ENCODE measurements at places on chromosomes 5 and 9.

- no peak for DNase-seq
Measured at GRCh38 chr5:1795506-1795905, 4.1 kb downstream of the MRPL36 start.

- no peak for DNase-seq
Measured at GRCh38 chr5:38807570-38808483, 38.0 kb upstream of the OSMR start.

DNA sequence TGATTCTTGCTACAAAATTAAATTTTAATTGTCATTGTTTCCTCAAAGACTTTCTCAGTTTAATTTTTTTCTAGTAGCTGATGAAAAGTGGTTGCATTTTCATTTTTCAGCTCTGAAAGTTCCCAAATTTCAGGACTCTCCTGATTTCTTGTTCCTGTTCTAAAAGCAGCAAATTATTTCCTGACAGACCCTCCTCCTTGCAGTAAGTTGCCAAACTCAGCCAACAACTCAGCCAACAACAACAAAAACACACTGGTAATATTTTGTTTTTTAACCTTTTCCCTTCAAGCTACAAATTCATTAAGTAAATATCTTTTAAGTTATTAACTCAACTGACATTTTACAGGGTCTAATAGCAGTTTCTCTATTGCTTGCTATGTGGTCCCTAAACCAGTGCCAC is 487.8 kb upstream of the NUDT12 start:
- no peak for DNase-seq

GRCh38 chr5:2569176-2569575 is 182.3 kb downstream of the IRX2 start:
- no peak for DNase-seq

GRCh38 chr5:125595095-125595494 is 828.1 kb upstream of the GRAMD2B start:
- no peak for DNase-seq

DNA sequence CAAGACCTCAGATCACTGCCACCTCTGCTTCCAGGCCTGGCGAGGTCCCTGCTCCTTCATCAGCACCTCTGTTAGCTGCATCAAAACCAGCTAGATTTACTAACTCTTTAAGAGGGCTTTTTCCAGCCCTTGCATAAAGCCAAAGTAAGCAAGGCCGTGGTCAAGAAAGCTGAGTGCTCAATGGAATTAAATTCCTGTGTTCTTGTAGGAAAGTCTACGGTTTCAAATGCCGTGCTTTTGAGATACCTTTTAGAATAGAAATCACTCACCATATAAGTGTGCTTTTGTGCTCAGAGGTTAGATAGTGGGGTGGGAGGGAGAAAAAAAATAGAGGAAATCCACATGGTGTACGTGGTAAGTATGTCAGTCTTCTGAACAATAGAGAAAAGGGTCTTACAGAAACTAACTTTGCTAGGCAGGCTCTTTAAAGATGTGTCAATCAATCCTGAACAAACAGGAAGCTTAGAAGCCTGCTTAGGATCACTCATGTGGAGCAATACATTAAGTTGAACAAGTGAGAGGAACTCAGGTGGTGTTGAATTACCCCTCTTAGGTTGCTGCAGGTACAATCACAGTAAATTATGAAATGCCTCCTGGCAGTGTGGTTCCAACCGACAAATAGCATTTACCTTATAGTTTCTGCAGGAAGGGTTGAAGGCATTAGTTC is 79.7 kb downstream of the SEMA6A start:
- no peak for DNase-seq

GRCh38 chr5:119336845-119337580 is 18.8 kb upstream of the TNFAIP8 start:
- DNase-seq: no peak

GRCh38 chr5:110865400-110866094 is 126.7 kb downstream of the SLC25A46 start:
- no peak for DNase-seq

GRCh38 chr5:32812399-32812798 is 101.3 kb downstream of the NPR3 start:
- DNase-seq: no peak

DNA sequence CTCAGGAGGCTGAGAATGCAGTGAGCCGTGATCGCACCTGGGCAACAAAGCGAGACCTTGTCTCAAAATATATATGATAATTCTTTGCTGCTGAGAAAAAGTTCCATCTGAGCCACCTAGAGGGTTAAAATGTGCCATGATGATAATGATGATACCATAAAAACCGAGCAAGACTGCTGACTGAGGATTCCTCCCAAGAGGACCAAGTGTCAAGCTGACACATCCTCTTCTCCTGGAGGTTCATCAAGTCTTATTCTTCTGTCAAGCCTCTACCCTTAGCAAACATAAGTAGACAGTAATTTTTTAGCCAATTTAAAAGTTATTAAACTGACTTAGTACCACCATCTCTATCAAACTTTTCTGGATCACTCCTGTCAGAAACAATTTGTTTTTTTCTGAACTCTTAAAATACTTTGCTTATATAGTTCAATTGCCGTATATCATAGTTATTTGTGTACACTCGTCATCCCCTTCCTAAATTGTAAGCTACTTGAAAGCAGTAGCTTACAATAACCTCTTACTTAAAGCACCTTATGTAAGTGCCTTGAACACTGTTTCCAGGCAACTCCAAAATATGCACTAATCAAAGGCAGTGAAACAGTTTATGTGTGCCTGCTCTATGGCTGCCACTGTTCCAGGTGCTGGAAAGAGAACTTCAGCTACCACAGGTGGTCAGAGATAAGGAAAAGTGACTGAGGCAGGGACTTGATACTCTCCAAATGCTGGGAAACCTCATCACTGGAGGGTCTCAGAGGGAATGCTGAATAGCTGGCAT is 57.4 kb downstream of the SCAI start:
- DNase-seq: no peak

DNA sequence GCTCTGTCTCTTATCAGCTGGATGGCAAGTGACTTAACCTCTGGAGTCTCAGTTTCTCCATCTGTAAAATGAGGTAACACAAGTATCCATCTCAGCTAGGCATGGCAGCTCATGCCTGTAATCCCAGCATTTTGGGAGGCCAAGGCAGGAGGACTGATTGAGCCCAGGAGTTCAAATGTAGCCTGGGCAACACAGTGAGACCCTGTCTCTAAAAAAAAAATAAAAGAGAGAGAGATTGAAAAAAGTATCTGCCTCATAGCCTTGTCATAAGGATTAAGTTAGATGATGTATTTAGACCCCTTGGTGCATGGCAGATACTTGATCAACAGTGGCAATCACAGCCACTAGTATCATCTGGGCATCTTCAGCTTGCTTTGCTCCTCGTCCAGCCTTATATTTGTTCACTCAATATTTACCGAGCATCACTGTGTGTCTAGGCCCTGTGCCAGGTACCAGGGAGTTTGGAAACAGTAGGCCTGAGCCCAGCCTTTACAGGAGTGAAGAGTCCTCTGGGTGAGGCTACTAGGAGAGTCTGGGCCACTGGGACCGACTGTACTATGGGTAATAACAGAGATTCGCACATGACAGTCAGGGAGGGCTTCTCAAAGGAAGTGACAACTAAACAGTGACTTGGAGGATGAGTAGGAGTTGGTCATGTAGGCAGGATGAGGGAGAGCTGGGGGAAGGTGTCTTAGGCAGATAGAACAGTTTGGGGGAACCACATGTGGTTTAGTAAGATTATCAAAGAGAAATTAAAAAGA is 34.2 kb downstream of the CORO2A start:
- no peak for DNase-seq

DNA sequence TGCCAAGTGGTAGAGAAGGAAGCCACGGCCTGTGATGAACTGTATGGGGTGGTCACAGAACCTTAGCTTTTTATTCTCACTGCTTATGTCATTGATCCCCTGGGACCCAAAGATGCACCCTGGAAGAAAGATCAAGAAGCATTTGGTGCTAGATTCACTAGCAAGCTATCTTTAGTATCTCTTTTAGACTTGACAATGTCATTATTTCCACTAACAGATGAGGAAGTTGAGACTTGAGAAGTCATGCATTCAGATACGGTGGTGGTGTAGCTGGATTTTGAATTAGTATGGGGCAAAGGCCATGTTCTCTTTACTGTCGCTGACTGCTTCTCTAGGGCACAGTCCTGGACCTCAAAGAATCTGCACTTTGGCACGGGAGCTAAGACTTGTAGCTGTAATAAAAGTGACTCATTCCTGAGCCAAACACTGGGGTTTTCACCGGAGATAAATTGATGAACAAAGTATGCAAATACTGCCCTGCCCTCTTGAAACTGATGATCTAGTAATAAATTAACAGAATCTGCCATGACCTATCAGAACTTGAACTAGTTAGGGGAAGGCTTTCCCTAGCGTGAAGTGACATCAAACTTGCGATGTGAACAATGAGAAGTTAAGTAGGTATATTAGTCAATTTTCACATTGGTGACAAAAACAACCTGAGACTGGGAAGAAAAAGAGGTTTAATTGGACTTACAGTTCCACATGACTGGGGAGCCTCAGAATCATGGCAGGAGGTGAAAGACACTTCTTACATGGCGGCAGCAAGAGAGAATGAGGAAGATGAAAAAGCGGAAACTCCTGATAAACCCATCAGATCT is 5.4 kb downstream of the GDA start:
- DNase-seq: no peak

GRCh38 chr9:125003332-125003731 is 62.4 kb upstream of the GOLGA1 start:
- no peak for DNase-seq

- DNase-seq: no peak
Measured at GRCh38 chr9:81522716-81523551, 166.4 kb downstream of the TLE1 start.

- DNase-seq: no peak
Measured at GRCh38 chr5:148414833-148415232, 31.1 kb downstream of the FBXO38 start.

DNA sequence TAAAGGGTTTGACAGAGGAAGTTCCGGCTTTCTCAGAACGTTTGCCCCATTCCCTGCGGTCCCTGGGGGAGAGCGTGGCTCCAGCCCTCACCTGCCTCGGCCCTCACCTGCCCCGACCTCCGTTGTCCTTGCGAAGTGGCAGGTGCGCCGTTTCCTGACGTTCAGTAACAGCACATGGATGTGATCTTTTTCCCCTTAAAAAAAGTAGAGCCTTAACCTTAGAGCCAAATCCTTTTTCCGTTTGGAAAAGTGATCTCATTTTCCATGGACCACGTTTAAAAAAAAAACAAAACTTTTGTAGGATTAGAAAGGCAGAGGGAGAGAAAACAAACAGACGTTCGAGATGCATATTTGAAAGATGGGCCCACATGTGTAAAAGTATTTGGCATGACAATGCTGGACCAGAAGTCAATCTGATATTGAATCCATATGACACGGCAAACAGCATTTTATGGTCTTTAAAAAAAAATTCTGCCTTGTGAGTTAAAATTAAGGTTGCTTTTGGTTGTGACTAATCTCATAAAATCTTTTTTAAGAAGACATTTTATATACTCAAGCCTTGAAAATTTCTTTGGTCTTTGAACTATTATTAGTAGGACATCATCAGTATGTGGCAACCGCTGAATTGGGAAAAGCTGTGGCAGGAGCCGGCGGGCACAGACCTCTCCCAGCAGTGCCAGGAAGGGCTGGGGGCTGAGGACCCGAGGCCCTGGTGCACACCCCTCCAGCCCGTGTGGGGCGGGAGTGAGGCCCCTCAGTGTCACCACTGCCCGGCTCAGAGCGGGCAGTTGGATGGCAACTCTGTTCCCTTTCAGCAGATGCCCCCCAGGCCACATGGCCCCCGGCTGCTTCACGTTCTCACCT is 42.5 kb upstream of the EXOC3 start:
- DNase-seq: no peak

- no peak for DNase-seq
Measured at GRCh38 chr5:96091874-96092273, 130.2 kb upstream of the ELL2 start.

DNA sequence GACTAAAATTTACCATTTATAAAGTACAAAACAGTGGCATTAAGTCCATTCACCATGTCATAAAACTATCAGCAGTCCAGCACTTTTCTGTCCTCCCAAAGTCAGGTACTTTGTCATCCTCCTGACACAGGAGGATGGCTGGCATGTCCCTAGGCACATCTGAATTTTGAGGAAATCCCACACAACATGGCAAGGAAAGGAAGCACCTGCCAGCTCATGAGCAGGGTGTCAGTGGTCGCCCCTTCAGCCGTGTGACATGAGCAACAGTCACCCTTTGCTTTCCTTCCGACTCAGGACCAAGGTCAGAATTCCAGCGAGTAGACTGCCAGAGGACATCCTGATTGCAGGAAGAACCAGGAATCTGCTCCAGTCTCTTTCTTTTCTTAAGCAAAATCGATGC is 77.1 kb downstream of the PPARGC1B start:
- no peak for DNase-seq

DNA sequence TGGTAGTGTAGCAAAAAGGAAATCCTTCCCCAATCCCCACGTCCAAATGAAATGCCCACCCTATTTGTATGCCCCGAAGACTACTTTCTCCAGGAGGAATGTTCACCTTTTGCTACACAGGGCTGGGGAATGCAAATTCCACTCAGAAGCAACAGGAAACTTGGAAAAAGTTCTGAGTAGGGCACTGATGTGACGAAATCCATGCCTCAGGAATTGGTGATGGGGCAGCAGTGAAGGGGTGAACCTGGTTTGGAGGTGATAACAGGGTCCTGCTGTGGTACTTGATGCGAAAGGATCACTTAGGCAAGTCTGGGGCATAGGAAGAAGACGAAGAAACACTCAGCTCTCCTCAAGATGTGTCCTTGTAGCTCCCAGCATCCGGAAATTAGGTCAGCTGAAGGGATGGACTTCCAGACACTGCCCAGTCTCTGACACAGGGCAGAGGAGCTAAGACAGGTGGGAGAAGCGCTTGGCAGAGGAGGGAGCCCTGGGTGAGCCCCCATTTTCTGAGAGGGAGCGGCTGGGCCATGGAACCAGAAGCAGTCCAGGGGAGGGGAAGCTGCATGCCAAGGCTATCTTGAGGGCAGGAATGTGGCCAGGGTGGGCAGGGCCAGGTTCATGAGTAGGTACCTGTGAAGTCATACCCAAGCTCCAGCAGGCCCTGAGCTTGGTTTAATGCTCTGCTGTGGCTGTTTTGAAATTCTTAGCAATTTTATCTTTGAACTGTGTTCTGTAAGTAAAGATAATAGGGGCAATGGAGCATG is 22.2 kb upstream of the MVB12B start:
- DNase-seq: no peak

DNA sequence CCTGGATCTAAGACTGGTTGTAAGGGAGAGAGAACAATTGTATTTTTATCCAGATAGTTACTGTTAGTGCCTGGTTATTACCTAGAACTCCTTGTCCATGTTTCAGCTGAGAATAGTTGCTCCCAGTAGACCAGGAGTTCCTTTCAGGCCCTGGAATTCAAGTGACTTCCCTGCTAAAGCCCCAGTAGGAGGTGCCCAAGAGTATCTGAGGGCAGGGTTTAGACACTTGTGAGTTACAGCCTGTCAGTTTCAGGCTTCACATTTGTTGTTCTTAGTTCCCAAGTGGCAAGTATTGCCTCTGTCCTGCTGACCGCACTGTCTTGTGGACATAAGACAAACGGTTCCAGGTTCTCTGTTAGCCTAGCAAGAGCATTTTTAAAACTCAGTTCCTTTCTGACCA is 743.9 kb upstream of the SEMA6A start:
- no peak for DNase-seq

DNA sequence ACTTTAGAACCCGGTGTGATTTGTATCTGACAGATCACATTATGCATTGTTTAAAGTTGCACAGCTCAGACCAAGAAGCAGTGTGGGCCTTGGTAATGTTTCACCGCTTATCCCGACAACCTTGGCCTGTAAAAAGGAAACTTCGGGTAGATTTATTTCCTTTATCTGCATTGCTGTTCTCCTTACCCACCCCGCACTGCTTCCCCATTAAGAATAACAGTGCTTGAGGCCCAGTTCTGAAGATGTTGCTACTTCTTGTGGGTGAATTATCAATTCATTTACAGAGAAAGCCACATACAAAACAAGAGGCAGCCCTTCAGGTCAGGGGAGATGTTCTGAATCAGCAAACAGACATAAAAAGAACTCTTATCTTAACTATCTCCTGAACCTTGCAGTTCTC is 8.4 kb downstream of the SMARCA2 start:
- DNase-seq: no peak
